ENCODE measurements at places on chromosomes 16 and 17. TPM values are rescaled to one million over a fixed set of nuclear protein-coding genes. Genes with fewer than 3 reads are reported as not detected.

DNA sequence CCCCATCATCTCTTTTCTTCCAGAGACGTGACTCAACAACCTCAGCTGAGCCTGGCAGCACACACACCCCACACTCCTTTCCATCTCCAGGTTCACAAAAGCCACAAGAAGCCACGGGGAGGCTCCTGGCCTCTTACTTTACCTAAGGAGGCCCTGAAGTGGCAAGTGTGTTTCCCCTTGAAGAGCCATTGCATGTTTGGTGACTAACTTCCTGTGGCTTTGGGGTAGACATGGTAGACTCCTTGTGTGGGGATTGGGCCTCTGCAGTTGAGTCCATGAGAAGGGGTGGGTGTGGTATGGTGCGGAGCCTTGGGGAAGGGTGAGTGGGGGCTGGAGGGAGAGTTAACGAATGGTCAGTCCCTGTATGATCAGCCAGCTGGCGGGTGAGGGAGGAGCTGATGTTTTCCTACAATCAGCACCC, 24.2 kb downstream of the SAP30BP start:
- DNase-seq: peak; percentile 56

- DNase-seq: peak; percentile 78
These were observed 15.9 kb downstream of the TBX2 start for GRCh38 chr17:61415374-61416210.

- DNase-seq: no peak
These were observed 153.9 kb upstream of the C17orf78 start for GRCh38 chr17:37221865-37222264.

- peak; percentile 49 for DNase-seq
These were observed 230.5 kb downstream of the CCDC182 start for GRCh38 chr17:57514614-57515013.

- DNase-seq: peak; percentile 85
These were observed 50.0 kb downstream of the VAC14 start for GRCh38 chr16:70750893-70751467.

GRCh38 chr17:66386498-66387351, 84.3 kb downstream of the PRKCA start:
- DNase-seq: no peak

DNA sequence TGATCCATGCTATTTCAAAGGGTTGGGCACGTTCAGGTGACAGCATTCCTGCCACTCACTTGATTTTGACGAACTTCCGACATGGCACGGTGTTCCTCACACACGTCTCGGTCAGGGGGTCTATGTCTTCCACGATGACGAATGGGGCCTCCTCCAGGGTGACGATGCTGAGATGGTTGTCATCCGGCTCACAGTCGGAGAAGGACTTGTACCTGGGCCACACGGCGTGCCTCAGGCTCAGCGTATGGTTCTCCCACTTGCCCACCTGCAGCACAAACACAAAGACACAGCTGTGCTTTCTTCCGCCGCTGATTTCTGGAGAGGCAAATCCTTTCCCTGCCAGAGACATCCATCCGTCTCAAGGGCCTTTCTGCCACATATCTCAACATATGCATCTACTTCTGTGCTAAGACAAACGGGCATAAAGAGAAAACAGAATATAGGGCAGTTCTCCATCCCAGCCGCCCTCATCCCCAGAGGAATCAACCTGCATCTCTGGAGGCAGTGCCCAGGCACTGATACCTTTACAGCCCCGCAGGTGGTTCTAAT, 332.5 kb downstream of the GRIN2A start:
- DNase-seq: no peak

GRCh38 chr17:59488805-59489204, 76.6 kb upstream of the DHX40 start:
- no peak for DNase-seq

DNA sequence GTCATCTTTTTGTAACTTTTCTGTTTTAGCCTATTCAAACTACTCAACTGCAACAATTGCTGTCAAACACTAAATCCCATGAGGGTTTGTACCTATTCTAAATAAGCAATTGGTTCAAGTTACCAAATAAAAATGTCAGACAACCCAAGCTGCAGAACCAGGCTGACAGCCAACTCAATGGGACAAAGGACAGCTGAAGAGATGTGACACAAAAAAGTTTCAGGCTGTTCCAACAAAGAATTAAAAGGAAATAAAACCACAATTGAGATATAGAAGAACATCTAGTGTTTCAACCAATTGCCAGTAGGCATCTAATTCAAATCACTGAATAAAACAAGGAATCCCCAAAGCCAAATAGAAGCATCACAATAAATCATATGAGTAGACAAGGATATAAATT, 49.3 kb downstream of the GRB7 start:
- DNase-seq: no peak

DNA sequence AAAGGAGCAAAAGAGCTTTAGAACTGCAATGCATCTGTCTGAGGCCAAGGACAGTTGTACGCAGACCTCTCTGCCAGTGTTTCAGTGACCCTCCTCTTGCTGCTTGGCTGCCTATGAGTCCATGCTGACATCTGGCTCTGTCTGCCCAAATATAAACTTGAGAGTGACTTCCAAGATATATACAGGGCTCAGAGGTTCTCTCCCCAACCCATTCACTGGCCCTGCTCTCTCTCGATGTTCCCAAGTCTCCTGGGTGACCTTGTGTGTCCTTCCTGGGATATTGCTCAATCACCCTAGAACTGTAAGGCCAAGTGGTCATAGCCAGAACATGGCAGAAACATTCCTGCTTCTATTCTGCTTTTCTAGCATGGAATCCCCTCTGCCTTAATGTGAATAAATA, 716.3 kb downstream of the WWOX start:
- no peak for DNase-seq

Gene FNDC8
- not detected for total RNA-seq

Gene TTLL6
- total RNA-seq: not detected

Measured in myocyte (in vitro differentiated cells).